Myometrial cell (primary cell): ENCODE measurements at places on chromosomes 12 and 14. TPM values are rescaled to one million over a fixed set of nuclear protein-coding genes. Genes with fewer than 3 reads are reported as not detected.

NKX2-8 gene
- not detected in 2 replicates for total RNA-seq

C12orf57 gene
- total RNA-seq: 314 and 317 TPM in 2 replicates

ISCA2 gene
- 22.0 and 36.0 TPM in 2 replicates for total RNA-seq

SGPP1 gene
- total RNA-seq: 21.0 and 22.5 TPM in 2 replicates

AQP6 gene
- total RNA-seq: not detected in 2 replicates

PGF gene
- 1.2 and 1.6 TPM in 2 replicates for total RNA-seq

NRIP2 gene
- total RNA-seq: 0.29 and 2.8 TPM in 2 replicates

KRT2 gene
- not detected in 2 replicates for total RNA-seq
